Psoas muscle (tissue), 8 donors: ENCODE measurements at places on chromosomes 7 and 10.
A peak's percentile ranks its signal among the peaks of the same experiment; 100 is the strongest.

- DNase-seq: peak; percentile 67
Measured at GRCh38 chr10:114045136-114046086, 1.7 kb downstream of the ADRB1 start.

- no peak for DNase-seq
Measured at GRCh38 chr10:3850999-3851937, 66.3 kb upstream of the KLF6 start.

GRCh38 chr7:145293754-145294153 lies 457.9 kb upstream of the TPK1 start:
- no peak for DNase-seq

GRCh38 chr7:92768501-92769393 lies 67.6 kb downstream of the CDK6 start:
- no peak for DNase-seq

GRCh38 chr7:155449008-155449868 lies 8.7 kb upstream of the EN2 start:
- DNase-seq: no peak

GRCh38 chr7:27576360-27576944 lies 86.2 kb downstream of the HIBADH start:
- DNase-seq: no peak

DNA sequence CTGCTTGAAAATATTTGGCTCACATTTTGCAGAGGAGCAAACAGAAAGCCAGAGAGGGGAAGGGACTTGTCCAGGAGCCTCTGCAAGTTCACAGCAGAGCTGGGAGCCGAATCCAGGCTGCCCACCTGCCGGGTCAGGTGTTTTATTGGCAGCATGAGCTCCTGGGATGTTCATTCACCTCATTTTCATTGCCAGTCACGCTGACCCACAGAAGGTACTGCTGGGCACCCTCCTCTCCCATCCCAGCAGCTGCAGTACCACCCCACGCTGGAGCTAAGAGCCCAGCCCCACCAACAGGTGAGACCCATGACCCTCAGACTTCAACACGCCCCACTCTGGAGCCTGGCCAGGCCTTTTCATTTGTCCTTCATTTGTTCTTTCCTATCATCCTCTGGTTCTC lies 102.7 kb downstream of the GRID1 start:
- DNase-seq: no peak

- DNase-seq: no peak
Measured at GRCh38 chr10:60517805-60518204, 128.1 kb upstream of the ANK3 start.

GRCh38 chr10:110553905-110554304 lies 13.6 kb upstream of the SMC3 start:
- DNase-seq: no peak

DNA sequence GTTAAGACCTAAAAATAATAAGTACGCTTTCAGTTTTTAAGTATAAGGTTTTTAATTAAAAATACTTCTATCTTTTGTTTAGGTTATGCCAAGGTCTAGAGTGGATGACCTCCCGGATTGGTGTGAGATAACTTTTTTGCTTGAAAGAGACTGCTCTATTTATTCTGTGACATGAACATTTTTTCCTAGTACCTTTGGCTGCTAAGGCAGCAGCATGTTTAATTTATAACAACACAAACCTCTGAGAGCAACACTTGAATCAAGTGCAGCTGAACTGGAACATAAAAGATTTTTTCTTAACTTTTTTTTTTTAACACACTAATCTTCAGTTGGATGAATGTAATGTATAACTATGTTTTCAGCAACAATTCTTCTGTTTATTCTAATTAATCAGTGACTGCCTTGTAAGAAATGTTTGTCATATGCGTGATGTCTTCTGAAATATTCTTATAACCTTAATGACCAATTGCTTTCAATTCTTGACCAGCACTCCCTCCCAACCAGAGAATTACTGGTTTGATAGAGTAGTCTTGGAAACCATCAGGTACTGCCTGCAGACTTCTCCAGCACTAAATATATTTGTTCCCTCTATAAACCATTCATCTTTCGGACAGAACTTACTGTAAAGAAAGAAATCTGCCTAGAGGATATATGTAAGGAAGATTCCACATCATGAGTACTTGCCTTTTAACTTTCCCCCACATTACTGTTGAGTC lies 16.0 kb downstream of the ARL5B start:
- no peak for DNase-seq

- DNase-seq: no peak
Measured at GRCh38 chr10:76309741-76310587, 878.5 kb downstream of the LRMDA start.

GRCh38 chr7:28405662-28406061 lies 6.7 kb upstream of the CREB5 start:
- peak; percentile 64 for DNase-seq

GRCh38 chr10:3875842-3876235 lies 90.8 kb upstream of the KLF6 start:
- DNase-seq: no peak

DNA sequence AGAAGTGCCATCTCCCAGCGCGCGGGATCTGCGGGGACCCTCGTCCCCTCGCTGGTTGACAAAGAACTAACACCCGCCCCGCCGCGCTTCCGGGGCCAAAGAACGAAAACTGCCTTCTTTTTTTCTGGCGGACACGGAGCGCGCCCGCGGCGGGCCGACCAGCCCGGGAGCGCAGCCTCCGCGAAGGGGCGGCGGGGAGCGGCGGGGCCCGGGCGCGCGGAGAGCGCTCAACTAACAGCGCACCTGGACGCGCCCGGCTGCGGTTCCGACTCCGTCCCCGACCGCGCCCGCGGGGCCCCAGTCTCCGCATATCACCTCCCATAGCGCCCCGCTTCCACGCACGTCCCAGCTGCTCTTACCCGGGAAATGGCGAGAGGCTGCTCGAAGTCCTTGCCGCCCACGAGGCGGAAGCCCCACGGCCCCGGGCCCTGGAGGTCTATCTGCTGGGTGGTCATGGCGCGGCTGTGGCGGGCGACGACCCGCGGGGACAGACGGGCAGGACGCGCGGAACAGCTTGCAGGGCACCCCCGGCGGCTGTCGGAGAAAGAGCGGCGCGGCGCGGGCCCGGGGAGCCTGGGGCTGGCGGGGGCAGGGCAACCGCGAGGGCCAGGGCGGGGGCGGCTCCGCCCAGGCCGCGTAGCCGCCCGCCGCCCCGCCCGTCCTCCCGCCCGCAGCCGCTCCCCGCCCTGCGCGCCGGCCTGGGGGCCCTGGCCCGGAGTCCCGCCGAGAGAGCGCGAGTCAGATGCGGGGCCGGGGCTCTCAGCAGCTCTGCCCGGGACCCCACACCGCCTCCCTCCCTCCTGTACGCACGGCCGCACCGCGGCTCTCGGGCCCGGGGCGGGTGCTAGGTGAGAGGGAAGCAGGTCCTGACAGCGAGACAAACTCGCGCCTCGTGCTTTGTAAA lies at the start of gene PDLIM1:
PDLIM1 (minus strand) TSS at position 543 of the 904 bp plus-strand sequence; CDS start at position 455, 88 bp downstream.
- peak; percentile 85 for DNase-seq

GRCh38 chr10:70650718-70651117 lies 21.6 kb upstream of the ADAMTS14 start:
- DNase-seq: no peak

DNA sequence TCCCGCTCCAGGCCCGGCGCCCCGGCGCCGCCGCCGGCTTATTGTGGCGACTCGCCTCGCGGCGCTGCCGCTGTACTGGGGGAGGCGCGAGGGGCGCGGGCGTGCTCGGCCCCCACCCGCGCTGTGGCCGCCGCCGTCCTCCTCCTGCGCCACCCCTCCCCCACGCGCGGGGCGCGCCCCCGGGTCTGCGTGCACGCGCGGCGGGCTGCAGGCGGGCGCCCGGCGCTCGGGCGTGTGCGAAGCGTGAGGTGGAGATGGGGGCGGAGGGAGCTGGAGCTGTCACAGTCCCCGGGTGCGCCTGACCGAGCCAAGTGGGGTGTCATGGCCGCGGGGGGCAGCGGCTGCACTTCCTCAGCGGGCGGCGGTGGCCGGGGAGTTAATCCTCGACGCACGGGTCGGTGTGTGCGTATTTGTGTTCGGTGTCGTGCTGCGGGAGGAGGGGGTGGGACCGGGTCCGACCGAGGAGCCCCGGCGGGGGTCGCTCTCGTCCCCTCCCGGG lies 672 bp downstream of the LCOR start:
- peak; percentile 94 for DNase-seq

GRCh38 chr7:121774563-121774962 lies 98.4 kb upstream of the PTPRZ1 start:
- DNase-seq: no peak

DNA sequence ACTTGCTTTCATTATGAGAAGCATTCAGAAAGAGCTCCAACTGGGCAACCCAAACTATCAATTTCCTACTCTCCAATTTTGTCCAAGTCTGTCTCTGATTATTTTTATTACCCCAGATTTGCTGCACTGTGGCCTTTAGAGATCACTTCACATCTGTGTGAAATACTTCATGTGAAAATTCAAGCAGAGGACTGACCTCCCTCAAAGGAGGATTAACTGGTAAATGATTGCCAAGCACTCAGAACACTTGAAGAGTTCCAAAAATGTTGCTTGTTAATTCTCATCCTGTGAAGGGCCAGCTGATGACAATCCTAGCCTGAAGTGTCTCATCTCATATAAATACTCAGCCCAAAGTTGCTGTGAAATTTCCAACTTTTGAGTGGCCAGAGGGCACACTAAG lies 182.8 kb upstream of the DGKB start:
- DNase-seq: no peak

DNA sequence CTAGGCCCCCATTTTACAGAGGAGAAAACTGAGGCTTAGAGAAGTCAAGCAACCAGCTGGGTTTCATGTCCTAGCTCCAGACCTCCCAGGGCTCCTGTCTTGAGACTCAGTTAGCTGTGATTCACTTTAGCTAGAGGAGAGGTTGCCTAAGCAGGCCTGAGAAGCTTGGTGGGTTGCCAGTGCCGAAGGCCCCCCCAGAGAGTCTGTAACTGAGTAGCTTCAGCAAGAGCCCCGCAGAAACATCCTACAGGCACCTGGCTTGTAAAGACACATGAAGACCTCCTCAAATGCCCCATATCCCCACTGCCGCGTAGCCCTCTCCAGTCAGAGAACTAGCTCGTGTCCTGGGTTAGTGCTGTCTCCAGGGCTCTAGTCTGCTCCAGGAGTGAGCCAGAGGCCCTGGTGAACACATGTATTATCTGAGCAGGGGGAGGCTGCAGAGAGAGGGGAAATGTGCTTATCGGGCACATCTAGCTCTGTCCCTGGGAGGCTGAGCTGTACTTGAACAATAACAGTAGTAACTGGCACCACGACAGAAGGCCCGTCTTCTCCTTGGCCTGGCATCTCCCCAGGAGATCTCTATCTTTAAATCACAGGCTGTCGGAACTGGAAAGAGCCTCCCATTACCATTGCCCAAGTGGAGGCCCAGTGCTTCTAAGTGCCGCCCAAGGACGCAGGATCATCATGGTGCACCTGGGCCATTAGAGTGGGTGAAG lies 28.9 kb downstream of the UNC5B start:
- DNase-seq: no peak

DNA sequence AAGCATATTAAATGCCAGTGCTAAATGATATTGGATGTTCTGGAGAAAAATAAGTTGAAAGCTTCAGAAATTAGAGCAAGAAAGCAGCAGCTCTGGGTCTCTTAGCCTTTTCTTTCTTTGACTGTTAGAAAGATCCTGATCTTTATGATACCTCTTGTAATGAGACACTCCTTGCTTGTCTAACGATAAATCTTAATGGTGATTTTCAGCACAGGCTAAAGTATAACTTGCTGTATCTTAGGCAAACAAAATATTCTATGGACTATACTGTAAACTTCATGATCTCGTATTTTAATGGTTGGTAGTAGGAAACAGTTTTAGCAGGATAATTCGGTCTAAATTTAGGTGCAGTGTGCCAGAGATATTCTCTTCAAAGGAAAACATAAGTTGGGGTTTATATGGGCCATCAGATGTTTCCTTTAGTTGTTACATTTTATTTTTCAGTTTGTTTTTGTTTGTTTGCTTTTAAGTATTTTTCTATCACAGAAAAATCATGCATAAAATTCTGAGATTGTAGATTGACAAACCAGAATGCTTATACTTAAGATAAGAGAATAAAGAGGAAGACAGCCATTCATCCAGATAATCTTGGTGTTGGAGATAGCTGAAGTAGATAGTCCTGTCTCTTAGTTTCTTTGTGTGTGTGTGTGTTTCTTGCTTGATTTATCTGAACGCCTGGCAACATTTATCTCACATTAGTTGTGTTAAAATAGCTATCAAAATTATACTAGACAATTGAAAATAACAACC lies 4.7 kb downstream of the CASD1 start:
- no peak for DNase-seq

GRCh38 chr7:24455813-24456525 lies 117.3 kb upstream of the PALS2 start:
- no peak for DNase-seq

- DNase-seq: no peak
Measured at GRCh38 chr10:31896968-31897384, 31.7 kb downstream of the ARHGAP12 start.

GRCh38 chr7:7979558-7979957 lies 11.0 kb downstream of the GLCCI1 start:
- no peak for DNase-seq

DNA sequence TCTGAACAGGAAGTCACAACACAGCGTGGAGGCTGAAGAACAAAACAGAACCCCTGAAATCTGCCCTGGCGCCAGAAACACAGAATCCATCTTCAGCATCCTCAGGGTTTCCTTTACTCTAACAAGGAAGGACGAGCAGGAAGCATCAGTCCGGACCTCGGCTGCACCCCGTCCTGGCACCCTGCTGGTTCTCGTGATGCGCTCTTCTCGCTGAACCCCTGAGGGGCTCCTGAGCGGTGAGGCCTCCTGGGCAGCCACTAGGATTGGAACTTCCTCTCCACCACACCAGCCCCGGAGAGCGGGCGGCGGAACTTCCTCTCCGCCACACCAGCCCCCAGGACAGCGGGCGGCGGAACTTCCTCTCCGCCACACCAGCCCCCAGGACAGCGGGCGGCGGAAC lies 461.9 kb downstream of the PTPRN2 start:
- DNase-seq: peak; percentile 15

DNA sequence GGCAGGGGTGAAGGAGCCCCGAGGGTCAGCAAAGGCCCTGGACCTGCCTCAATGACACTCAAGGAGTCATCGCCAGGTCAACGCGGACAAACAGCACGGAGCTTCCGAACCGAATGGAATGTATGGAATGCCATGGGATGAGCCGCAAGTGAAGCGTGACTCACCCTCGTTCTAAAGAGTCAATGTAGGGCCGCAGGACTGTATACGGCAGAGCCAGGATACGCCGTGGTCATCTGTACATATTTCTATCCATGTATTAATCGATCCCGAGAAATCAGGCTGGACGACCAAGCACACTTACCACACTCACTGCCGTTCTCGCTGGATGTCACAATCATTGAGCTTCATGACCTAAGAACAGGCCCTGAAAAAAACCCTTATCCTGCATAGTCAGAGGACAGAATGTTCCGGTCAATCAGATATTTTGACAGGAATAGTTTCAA lies 4.3 kb downstream of the SNX8 start:
- DNase-seq: no peak
